Kidney (tissue), 22 donors: ENCODE measurements at places on chromosomes 16 and 17.
A peak's percentile ranks its signal among the peaks of the same experiment; 100 is the strongest.

DNA sequence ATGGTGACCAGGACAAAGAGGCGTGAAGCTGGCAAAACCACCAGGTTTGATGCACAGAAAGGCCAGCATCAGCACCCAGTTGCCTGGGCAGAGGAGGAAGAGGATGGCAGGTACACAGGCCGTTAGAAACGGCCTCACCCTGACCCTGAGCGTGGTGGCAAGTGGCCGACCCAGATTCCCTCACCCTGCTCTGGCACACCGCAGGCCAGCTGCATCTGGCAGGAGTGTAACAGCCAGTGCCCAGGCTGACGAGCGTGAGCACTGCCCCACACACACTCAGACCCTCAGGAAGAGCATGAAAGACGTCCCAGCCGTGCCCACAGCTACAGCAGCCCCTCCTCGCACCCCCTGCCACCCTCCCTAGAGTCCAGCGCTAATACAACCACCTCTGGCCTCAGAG lies 82.0 kb downstream of the ANKRD11 start:
- H3K36me3 ChIP-seq = no peaks in the 10 kb centered on the region
- H3K27me3 ChIP-seq = no peaks in the 10 kb centered on the region
- peak; percentile 48 for DNase-seq
- no peak overlapping the region for H3K27ac ChIP-seq
- no peak overlapping the region for H3K4me3 ChIP-seq

- H3K27ac ChIP-seq = no peak overlapping the region
- H3K27me3 ChIP-seq = no peaks in the 10 kb centered on the region
- H3K36me3 ChIP-seq = no peaks in the 10 kb centered on the region
These were observed 198.3 kb downstream of the SPECC1 start for GRCh38 chr17:20207262-20207985.

DNA sequence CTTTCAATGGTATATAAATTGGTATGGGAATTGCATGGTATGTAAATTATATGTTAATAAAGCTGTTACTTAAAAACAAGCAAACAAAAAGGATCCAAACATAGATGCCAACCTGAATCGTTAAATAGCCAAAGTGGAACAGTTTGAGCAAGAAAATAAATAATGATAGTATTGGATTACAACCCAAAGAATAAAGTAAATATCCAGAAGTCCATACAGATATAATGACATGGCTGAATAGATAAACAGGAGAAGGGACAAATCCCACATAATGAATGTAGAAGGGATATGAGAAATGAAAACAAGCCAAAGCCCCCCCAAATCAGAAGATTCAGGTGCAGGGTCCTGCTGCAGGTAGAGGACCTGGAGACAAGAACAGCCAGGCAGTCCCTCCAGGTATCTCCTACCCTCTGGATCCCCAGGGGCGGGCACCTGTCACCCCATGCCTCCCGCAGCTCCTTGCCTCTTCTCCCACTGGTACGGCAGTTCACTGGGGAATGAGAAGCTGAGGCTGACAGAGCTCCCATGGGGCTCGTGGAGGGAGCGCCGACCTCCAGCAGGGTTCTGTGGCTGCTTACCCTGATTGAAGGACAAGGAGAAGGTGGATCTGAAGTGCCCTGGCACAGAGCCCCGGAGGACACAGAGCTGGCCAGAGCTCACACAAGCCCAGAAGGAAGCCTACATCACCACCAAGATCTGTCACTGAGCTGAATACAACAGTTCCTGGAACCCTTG lies 9.9 kb upstream of the LCAT start:
- H3K27ac ChIP-seq = no peak overlapping the region
- no peak overlapping the region for H3K4me3 ChIP-seq
- H3K36me3 ChIP-seq = peaks cover 14% of the 10 kb centered on the region
- no peaks in the 10 kb centered on the region for H3K4me1 ChIP-seq
- no peak for DNase-seq
- H3K27me3 ChIP-seq = no peaks in the 10 kb centered on the region

GRCh38 chr16:54594601-54595391 lies 308.2 kb upstream of the IRX3 start:
- H3K4me3 ChIP-seq = no peak overlapping the region
- no peaks in the 10 kb centered on the region for H3K27me3 ChIP-seq
- DNase-seq = peak; percentile 21
- no peaks in the 10 kb centered on the region for H3K36me3 ChIP-seq
- no peak overlapping the region for H3K27ac ChIP-seq

DNA sequence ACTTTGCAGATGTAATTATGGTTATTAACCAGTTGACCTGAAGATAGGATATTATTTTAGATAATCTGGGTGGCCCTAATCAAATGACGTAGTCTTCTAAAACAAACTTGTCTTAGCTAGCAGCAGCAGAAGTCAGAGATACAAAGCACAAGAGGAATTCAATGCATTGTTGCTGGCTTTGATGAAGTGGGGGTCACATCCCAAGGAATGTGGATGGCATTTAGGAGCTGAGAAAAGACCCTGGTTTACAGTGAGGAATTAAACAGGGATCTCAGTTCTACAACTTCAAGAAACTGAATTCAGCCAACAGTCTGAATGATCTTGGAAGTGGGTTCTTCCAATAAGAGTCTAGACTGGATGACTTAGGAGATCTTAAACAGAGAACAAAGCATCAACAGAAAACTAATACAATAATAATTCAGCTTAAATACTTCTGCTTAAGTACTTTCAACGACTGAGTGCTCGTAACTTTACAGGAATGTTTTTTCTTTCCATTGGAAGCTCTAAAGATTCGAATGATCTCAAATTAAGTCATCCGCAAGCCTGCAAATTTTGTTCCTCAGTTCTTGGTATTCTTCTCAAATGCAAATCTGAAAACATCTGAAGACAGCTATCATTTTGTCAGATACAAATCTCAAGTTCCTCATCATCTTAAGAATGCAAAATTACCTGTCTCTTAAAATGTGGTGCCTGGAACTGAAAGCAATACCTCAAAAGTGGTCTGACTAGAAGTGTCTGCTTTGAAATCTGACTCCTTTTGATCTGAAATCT lies 3.3 kb downstream of the C16orf46 start:
- no peaks in the 10 kb centered on the region for H3K36me3 ChIP-seq
- no peak overlapping the region for H3K27ac ChIP-seq
- H3K4me3 ChIP-seq = no peak overlapping the region
- H3K27me3 ChIP-seq = no peaks in the 10 kb centered on the region
- DNase-seq = no peak

GRCh38 chr16:2500918-2501750 lies 12.6 kb upstream of the ATP6V0C start:
- H3K4me1 ChIP-seq = peaks cover 54% of the 10 kb centered on the region
- H3K27me3 ChIP-seq = no peaks in the 10 kb centered on the region
- H3K27ac ChIP-seq = peak overlapping the region; percentile 50
- H3K4me3 ChIP-seq = peak overlapping the region; percentile 67
- no peaks in the 10 kb centered on the region for H3K36me3 ChIP-seq

- no peaks in the 10 kb centered on the region for H3K36me3 ChIP-seq
- no peak overlapping the region for H3K4me3 ChIP-seq
- H3K4me1 ChIP-seq = no peaks in the 10 kb centered on the region
- DNase-seq = no peak
- no peak overlapping the region for H3K27ac ChIP-seq
These were observed 30.6 kb downstream of the MRPS23 start for GRCh38 chr17:57819285-57819684.

GRCh38 chr17:43039646-43040045 lies 14.6 kb downstream of the RND2 start:
- H3K4me1 ChIP-seq = no peaks in the 10 kb centered on the region
- no peak overlapping the region for H3K27ac ChIP-seq
- H3K27me3 ChIP-seq = no peaks in the 10 kb centered on the region
- no peak overlapping the region for H3K4me3 ChIP-seq
